ENCODE measurements at places on chromosomes 5 and 9. TPM values are rescaled to one million over a fixed set of nuclear protein-coding genes. Genes with fewer than 3 reads are reported as not detected.

GRCh38 chr5:115033861-115034260 lies 135.8 kb downstream of the TRIM36 start:
- no peak for DNase-seq
- H3K36me3 ChIP-seq, result no peaks in the 10 kb centered on the region

DNA sequence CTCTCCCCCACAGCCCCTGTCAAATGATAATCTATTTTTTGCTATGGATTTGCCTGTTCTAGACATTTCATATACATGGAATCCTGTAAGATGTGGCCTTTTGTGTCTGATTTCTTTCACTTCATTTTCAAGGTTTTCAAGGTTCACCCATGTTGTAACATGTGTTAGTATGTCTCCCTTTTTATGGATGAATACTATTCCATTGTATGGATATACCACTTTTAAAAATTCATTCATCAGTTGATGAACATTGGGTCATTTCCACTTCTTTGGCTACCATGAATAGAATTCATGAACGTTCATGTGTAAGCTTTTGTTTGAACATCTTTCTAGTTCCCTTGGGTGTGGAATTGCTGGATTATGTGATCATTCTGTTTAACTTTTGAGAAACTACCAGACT lies 94.7 kb upstream of the ZNF366 start:
- no peaks in the 10 kb centered on the region for H3K36me3 ChIP-seq
- no peak for DNase-seq
- H3K27ac ChIP-seq, result no peak overlapping the region

DNA sequence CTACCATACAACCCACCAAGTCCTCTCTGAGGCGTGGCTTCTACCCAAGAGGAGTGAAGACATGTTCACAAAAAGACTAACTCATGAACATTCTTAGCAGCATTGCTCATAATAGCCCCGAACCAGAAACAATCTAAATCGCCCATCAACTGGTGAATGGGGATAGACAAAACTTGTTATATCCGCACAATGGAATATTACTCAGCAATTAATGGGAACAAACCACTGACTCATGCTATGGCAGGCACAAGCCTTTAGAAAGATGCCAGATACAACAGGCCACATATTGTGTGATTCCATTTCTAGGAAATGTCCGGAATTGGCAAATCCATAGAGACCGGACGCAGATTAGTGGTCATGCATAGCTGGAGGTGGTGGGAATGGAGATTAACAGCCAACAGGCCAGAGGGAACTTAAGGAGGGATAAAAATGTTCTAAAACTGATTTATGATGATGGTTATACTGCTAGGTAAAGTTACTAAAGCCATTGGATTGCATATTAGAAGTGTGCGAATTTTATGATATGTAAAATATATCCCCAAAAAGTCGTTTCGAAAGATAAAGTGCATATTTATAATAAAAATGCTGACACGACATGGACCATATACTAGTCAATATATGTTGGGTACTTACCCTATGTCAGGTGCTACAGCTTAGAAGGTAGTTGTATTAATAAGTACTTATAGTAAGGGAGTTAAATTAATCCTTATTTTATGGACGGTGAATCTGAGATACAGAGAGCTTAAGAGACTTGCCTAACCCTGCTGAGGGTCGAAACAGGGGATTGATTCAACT lies 55.4 kb downstream of the LHX2 start:
- H3K36me3 ChIP-seq, result no peaks in the 10 kb centered on the region
- no peak for DNase-seq
- no peaks in the 10 kb centered on the region for H3K4me1 ChIP-seq
- no peaks in the 10 kb centered on the region for H3K27me3 ChIP-seq
- H3K27ac ChIP-seq, result no peak overlapping the region

DNA sequence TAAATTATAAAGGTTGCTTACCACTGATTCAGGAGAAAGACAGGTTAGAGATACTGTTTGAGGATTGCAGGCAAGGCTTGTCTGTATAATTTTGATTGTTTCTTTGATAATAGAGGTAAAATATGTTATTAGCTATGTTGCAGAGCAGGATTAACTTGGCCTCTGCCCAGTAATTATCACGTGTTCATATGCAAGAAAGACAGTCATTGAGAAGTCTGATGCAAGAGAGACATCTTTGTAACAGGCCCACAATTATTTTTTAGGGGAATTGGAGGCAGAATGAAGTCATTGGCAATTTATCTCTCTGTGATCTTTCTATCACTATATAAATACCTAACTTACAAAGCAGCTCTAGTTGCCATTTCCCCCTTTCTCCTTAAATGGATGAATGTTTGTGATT lies 46.0 kb downstream of the SLC44A1 start:
- no peak for DNase-seq
- no peak overlapping the region for H3K27ac ChIP-seq
- H3K4me1 ChIP-seq, result no peaks in the 10 kb centered on the region

DNA sequence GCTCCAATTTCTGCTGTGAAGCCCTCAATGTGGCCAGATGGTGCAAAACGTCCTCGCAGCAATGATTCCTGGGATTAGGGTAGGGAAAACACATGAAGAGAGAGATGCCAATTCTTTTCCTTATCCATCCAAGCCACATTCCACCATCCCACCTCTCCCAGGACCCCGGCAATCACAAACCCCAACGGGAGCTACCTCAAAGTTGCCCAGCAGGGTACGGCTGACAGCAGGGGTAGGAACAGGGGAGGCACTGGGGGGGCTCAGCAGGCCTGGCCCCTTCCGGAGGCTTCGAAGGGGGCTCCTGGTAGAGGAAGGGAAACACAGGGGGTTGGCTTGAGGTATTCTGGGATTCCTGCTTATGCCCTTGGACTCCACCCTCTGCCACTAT lies 3.4 kb upstream of the STOML2 start:
- H3K27me3 ChIP-seq, result no peaks in the 10 kb centered on the region
- DNase-seq, result no peak
- peaks cover 9% of the 10 kb centered on the region for H3K4me1 ChIP-seq
- H3K36me3 ChIP-seq, result peaks cover 48% of the 10 kb centered on the region
- no peak overlapping the region for H3K4me3 ChIP-seq

GRCh38 chr5:3010301-3010952 lies 258.9 kb upstream of the IRX2 start:
- no peak overlapping the region for H3K4me3 ChIP-seq
- no peaks in the 10 kb centered on the region for H3K4me1 ChIP-seq
- no peak for DNase-seq
- H3K36me3 ChIP-seq, result no peaks in the 10 kb centered on the region
- H3K27me3 ChIP-seq, result no peaks in the 10 kb centered on the region

DNA sequence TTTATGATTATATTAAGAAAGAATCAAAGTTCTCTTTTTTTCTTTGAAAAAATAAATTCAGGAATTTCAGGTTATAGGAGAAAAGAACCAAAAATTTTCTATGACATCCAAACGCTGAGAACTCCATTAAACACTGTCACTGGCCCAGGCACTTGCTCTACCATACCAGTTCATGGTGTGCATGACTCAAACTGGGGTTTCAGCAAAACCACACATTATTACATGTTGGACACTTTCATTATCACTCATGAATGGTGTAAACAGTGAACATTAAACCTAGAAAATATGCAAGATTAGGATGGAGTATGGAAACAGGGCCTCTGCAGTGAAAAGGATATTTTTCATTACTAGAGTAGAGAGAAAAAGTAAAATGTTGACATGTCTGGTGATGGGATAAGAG lies 369.9 kb upstream of the FAM174A start:
- no peaks in the 10 kb centered on the region for H3K4me1 ChIP-seq
- H3K36me3 ChIP-seq, result no peaks in the 10 kb centered on the region
- H3K4me3 ChIP-seq, result no peak overlapping the region
- H3K27me3 ChIP-seq, result no peaks in the 10 kb centered on the region

DNA sequence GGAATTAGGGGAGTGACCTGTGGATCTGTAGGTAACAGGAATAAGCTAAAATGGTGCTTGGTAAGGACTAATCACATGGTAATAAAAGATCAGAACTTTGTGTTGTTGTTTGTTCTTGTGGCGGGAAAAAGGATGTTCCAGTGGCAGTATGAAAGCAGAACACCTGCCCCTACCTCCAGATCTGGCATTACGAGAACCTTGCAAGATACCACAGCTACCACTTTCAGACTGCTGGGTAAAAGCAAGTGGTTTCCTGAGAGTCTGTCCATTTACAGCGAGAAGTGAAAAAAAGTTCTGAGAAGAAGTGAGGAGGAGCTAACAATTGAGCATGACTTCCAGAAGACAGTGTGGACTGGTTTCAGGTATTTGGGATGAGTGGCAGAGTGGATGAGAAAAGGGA lies 252.5 kb downstream of the TLE4 start:
- no peaks in the 10 kb centered on the region for H3K36me3 ChIP-seq
- no peaks in the 10 kb centered on the region for H3K27me3 ChIP-seq
- H3K4me3 ChIP-seq, result no peak overlapping the region
- no peak overlapping the region for H3K27ac ChIP-seq
- H3K4me1 ChIP-seq, result no peaks in the 10 kb centered on the region

GRCh38 chr5:1224631-1225030 lies 550 bp upstream of the SLC6A18 start:
- no peak for DNase-seq
- no peaks in the 10 kb centered on the region for H3K4me1 ChIP-seq
- H3K4me3 ChIP-seq, result no peak overlapping the region
- no peaks in the 10 kb centered on the region for H3K27me3 ChIP-seq
- H3K27ac ChIP-seq, result no peak overlapping the region
- no peaks in the 10 kb centered on the region for H3K36me3 ChIP-seq

GRCh38 chr9:69615880-69616279 lies 56.3 kb downstream of the APBA1 start:
- H3K4me1 ChIP-seq, result no peaks in the 10 kb centered on the region
- no peaks in the 10 kb centered on the region for H3K27me3 ChIP-seq
- H3K36me3 ChIP-seq, result no peaks in the 10 kb centered on the region
- no peak overlapping the region for H3K4me3 ChIP-seq
- no peak for DNase-seq

- H3K4me3 ChIP-seq, result no peak overlapping the region
- no peaks in the 10 kb centered on the region for H3K27me3 ChIP-seq
- H3K4me1 ChIP-seq, result no peaks in the 10 kb centered on the region
- no peak for DNase-seq
- H3K36me3 ChIP-seq, result no peaks in the 10 kb centered on the region
Observed at GRCh38 chr5:120808606-120809005, 344.5 kb downstream of the PRR16 start.

DNA sequence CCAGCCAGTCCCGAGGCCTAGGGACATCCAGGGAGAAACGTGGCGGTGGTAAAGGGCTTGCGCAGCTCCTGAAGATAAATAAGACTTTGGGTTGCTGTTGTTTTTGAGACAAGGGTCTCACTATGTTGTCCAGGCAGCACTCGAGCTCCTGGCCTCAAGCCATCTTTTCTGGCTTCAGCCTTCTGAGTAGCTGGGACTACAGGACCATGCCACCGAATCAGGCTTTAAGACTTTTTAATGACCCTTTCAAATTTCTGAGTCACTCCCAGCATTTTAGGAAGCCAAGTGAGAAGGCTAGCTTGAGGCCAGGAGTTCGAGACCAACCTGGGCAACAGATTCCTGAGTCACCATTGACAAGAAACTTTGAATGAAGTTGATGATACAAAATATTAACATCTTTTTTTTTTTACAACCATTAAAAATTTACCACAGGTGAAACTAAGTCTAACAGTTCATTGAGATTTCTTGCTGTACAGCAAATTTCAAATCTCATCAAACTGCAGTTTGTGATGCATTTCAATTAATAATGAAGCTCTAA lies 817 bp upstream of the GNE start:
- peak overlapping the region; percentile 98 for H3K27ac ChIP-seq
- H3K4me1 ChIP-seq, result no peaks in the 10 kb centered on the region
- no peak for DNase-seq
- H3K4me3 ChIP-seq, result peak overlapping the region; percentile 100
- peaks cover 3% of the 10 kb centered on the region for H3K36me3 ChIP-seq
- H3K27me3 ChIP-seq, result no peaks in the 10 kb centered on the region

- H3K4me3 ChIP-seq, result no peak overlapping the region
- no peaks in the 10 kb centered on the region for H3K36me3 ChIP-seq
- no peak overlapping the region for H3K27ac ChIP-seq
- H3K4me1 ChIP-seq, result no peaks in the 10 kb centered on the region
- no peak for DNase-seq
Observed at GRCh38 chr5:76582230-76583162, 40.7 kb downstream of the F2RL2 start.

DNA sequence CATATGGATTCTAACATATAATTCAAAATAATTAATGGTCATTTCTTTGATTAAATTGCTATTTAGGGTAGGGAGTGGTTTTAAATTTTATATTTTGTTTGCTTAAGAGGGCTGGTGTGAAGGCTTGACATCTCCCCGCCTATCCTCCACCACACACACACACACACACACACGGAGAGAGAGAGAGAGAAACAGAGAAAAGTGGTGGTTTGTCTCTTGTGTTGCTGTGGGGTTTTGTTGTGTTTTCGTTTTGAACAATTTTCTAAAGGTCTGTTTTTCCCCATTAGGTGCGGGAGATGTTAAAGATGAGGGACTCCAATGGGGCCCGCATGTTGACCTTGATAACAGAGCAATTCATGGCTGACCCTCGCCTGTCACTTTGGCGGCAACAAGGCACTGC lies 161.9 kb downstream of the ZSWIM6 start:
- H3K27me3 ChIP-seq, result no peaks in the 10 kb centered on the region
- no peak overlapping the region for H3K27ac ChIP-seq
- H3K4me3 ChIP-seq, result no peak overlapping the region
- no peak for DNase-seq
- H3K4me1 ChIP-seq, result no peaks in the 10 kb centered on the region

DNA sequence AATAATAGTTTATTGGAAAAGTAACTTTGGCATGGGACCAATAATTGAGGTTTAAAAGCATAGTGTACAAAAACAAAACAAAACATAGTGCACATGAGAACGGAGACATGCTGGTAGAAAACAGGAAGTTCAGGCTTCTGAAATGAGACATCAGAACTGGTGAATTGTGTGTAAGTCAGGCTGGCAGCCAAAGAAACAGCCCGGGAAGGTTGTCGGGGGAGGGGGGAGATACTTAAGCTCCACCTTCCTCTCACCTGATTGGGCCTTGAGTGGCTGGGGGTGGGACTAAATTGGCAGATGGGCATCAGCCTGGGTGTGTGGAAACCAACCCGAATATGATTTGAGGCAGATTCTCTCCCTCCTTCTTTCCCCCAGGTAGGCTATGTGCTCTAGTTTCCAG lies 256.3 kb downstream of the SMARCA2 start:
- H3K27me3 ChIP-seq, result no peaks in the 10 kb centered on the region
- H3K36me3 ChIP-seq, result no peaks in the 10 kb centered on the region
- no peak overlapping the region for H3K27ac ChIP-seq
- H3K4me1 ChIP-seq, result no peaks in the 10 kb centered on the region
- no peak for DNase-seq
- H3K4me3 ChIP-seq, result no peak overlapping the region

DNA sequence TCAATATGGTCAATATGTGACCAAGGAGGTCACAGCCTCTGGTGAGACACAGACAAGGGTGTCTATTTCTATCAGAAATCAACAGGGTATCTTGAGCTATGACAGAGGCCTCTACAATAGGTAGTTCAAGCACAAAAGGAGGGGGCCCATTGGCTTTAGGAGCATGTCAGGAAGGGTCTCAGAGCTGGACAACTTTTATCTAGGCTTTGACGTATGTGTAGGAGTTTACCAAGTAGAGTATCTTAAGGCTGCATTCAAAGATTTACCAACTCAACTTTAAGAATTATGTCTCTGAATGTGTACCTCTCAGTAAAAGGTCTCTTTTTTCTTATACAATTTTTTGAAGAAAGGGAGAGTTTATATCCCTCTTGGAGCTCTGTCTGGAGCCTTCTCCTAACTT lies 297.2 kb downstream of the NSG2 start:
- no peaks in the 10 kb centered on the region for H3K27me3 ChIP-seq
- H3K4me3 ChIP-seq, result no peak overlapping the region
- no peak overlapping the region for H3K27ac ChIP-seq
- no peak for DNase-seq
- H3K36me3 ChIP-seq, result no peaks in the 10 kb centered on the region

Gene PROP1
- not detected for total RNA-seq

Gene ATP10B
- 0.43 TPM for total RNA-seq

Gene ZNG1F
- total RNA-seq, result 3.3 TPM

Data from ascending aorta (tissue), 2 donors.